Stimulated activated CD8-positive, alpha-beta memory T cell treated with anti-CD3 and anti-CD28 coated beads, Interleukin-4, amount 100 ng/mL, for 4 hours (primary cell): ENCODE measurements at places on chromosomes 11 and 22.

DNA sequence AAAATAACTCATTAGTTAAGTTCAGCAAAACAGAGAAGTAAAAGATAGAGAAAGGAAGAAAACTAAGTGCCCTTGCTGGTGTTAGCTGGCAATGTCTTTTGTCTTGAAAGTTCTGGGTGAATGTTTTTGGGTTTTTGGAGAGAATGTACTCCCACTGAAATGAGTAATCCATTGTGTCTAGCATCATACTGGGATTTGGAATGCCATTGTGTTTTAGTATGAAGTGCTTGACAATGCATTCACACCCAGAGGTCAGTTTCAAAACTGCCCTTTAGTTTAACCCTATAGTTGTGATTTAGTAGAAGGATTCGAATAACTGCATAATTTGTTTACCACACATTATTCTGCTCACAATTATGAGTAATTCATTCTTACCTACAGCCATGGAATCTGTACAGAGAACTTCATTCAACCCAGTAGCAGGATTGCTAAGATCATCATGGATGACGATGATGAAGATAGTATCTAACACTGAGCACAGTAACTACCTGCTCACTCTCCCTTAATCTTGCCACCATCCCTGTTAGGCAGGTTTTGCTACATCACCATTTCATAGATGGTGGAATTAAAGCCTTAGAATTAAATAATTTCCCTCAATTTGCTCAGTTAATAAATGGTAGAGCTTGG is 33.9 kb downstream of the MAML2 start:
- no peak for DNase-seq

DNA sequence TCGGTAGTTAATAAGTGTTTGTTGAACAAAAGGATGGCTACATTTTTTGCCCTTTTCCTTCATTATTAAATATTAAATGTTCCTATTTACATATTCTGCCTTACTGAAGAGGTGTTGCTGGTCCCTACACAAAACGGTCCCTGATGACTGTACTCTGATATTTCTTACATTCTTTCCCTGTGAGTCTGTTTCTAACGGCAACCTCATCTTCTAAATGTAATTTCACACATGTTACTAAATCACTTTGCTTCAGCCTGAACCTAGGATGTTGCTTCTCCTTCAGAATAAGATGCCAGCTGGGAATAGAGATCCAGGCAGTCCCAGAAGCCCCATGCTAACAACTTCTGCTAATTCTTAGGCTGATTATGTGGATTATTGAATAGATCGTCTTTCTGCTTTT is 50.3 kb downstream of the SPON1 start:
- DNase-seq = no peak

GRCh38 chr11:259413-259812 is 18.8 kb upstream of the NLRP6 start:
- DNase-seq = no peak

DNA sequence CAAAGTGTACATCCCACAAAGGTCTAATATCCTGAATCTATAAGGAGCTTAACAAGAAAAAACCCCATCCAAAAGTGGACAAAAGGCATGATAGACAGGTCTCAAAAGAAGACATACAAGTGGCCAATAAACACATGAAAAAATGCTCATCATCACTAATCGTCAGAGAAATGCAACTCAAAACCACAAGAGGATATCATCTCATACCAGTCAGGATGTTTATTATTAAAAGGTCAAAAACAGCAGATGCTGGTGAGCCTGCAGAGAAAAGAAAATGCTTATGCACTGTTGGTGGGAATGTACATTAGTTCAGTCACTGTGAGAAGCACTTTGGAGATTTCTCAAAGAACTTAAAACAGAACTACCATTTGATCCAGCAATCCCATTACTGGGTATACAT is 12.7 kb downstream of the LGALS12 start:
- no peak for DNase-seq

DNA sequence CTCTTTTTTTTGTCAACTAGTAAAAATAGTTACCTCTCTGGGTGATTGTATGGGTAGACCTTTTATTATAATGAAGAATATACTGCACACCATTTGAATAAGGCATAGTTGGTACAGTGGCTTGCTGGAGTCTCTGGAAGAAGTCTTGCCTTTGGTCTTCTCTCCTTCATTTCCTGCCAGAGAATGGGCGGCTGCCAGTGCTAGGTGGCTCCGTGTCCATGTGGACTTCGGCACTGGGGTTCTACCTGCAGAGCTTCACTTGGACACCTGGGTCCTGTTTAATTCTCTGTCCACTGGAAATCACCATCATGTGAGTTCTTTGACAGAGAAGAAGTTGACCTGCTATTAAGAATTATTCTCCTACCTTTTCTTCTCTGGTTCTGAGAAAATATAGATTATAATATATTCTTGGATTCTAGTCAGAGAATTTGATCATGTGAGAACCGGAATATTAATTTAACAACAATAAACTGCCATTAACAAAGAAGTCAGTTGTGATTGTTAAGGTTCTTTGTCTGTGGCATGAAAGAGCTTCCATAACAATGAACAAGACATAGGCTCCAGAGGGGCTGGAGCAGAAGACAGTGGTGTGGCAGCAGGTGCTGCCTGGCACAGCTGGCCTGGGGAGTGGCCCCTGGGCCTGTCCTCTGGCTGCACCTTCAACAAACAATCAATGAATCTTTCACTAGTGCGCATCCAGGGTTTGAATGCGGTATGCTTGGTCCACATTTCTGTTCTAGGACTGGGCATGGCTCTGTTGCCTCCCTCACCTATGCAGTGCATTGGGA is 77.5 kb downstream of the PPFIBP2 start:
- no peak for DNase-seq

DNA sequence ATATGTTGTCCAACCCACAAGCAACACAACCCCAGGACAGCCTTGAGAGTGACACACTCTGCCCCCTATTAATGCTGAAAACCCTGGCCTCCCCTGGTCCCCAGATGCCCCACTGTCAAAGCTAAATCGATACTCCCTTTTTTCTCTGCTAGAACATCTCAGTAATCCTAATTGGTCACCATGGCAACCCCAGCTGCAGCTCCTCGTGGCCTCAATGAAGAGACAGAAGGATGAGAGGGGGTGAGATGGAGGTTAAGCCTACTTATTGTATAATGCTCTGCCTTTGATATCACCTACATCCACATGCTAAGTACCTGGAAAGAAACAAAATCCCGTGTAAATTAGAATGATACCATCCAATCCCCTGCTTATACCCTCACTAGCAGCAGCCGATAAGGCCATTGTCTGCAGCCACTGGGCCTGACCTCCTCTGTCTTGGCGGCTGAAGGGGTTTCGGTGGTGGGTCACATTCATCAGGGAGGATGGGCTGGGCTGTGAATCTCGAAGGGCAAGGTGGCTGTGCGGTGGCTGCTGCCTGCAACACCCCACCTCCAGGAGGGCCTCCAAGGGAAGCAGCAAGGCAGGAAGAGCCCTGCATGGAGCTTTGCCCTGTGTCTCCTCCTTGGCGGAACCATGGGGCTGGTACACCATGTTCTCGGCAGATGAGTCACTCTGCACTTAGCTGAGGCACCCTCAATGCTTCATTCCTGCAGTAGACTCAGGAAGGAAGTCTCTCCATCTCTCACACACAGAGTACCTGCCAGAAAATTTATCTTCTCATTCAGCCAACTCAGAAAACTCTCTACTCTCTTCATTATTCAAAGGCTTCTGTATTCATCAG is 399.5 kb downstream of the BUD13 start:
- DNase-seq = no peak

DNA sequence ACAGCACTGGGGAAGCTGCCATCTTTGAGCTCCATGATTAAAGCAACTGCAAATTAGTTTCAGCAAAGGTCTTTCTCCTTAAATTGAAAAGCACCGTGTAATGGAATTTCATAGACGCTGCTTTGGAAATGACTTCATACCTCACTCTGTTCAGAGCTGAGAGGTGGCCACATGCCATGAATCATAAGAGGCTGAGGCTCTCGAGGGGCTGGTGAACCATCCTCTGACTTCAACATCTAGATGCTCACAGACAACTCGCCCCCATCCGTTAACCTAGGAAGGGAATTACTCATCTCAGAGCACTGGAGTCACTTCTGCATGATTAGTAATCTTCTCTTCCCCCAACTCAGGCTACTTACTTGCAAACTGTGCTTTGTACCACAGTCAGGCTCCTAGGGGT is 122.3 kb downstream of the RCN1 start:
- DNase-seq = no peak

- no peak for DNase-seq
Observed at GRCh38 chr11:65894034-65894591, 3.6 kb downstream of the CCDC85B start.

DNA sequence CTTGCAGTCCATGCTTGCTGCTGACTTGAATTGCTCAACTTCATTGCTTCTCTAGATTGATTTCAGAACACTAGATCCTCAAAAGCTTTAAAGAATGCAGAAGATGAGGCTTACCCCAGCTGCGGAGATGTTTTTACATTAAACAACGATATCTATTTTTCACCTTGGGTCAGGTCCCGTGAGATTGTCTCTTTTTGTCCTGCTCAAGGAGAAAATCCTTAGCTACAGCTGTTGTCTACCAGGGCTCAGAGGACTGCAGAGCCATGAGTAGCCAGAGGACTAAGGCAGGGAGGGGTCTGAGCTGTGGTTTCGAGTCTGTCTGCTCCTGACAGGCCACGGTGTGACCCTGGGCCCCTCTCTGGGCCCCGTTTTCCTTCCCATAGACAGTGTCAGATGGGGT is 51.4 kb downstream of the PKNOX2 start:
- DNase-seq = no peak

DNA sequence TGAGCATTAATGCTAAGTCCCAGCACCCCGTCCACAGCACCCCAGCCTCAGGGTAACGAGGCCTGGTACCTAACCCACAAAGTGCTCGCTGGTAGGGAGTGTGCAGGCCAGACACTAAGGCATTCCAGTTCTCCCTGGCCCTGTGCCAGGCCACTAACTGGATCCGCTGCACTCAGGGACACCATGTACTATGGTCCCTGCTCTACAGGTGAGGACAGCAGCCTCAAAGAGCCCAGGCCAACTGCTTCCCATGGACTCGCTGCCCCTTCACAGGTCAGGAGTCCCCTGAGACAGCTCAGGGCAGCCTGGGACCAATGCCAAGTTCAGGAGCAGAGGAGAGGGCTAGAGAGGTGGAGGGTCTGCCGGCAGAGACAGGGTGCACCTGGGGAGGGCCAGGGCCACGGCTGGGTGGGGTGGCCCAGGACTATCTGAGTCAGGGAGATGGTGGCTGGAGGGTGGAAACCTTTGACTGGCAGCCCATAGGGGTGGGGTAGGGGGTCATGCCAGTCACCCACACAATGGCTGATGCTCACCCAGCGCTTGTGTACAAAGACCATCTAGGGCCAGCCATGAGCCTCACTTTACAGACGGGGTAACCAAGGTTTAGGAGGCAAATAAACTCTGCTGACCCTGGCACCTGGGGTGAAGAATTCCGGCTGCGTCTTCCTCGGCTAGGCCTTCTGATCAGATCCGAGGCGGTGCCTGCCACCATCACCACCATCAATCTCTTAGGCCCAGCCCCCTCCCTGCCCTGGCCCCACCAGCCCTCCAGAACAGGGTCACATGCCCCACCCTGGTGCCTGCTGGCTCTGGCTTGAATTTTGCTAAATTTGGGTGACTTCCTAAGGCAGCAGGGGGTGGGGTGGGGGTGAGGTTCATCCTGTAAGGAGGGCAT is 5.6 kb downstream of the OSBPL5 start:
- DNase-seq = no peak

- no peak for DNase-seq
Observed at GRCh38 chr22:27433585-27434190, 367.9 kb downstream of the MN1 start.

GRCh38 chr22:20550851-20551744 is 43.7 kb downstream of the MED15 start:
- DNase-seq = no peak

DNA sequence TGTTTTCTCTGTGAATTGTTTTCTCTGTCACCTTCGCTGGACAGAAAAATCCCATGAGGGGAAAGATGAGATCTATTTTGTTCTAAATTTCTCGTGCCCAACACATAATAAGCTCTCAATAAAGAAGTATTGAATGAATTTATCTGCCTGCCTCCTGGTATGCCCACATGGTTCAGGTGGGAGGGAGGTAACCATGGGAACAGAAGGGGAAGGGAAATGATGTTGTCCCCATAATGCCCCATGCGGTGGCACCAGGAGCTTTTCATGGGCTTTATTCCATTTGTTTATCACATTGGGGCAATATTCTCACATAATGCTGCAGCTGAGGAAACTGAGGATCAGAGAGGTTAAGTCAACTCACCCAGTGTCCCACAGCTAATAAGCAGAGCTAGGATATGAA is 8.7 kb downstream of the USH1C start:
- no peak for DNase-seq

DNA sequence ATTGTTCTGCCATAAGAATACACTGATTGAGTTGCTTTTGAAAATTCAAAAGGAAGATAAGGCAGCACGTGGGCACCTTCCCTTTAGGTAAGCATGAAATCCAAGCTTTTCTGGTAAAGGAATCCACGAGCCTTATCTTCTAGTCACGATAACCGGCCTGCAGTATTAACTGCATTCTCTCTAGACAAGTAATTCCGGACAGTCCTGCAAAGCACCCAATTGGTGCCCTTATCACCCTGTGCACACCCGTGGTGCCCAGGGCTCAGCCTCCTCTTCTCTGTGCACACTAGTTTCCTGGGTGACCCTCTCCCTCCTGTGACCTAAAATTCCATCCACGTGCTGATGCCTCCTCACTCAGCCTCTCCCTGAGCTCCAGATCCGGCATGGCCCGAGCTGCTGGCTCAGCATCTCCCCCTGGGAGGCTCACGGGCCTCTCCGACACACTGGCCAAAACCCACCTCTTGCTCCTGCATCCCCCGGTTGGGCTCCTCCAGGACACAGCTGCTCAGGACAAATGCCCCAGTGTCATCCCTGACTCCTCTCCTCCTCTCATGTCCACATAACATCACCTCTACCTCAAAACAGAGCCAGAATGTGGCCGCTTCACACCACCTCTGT is 63.7 kb downstream of the PACSIN2 start:
- DNase-seq = no peak

DNA sequence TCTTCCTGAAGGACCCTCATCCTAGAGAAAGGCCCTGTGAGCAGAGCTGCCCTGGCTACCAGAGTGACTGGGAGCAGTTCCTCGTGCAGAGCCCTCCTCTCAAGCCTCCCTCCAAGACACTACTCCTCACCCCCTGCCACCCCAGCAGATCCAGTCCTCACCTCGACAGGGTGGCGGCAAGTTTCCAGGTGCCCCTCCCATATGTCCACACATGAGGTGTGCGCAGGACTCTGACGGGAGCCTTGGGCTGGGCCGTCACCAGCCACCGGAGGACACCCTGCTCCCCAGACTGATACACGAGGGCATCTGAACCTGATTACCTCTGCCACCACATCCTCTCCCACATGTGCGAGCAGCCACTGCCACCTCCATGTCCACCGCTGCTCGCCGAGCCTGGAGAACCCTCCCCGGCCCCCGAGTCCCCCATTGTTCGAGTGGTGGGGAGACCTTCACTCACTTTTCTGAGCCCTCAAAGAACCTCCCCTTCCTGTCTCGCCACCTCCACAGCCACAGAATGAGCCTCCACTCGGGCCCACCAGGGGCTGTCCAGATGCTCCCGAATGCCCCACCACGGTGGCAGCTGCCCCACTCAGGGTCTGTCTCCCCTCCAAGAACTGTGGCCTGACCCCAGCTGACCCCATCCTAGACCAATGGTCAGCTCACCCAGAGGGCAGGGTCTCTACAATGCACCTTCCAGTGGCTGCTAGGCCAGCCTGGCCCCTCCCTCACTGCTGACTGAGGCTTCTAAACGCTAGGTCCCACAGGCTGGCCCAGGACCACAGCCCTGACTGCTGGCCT is 62.5 kb downstream of the DGCR2 start:
- DNase-seq = no peak
